Stimulated activated CD4-positive, alpha-beta T cell treated with anti-CD3 and anti-CD28 coated beads, Interleukin-1b, Interleukin-23, amount 100 ng/mL, for 1 hour (primary cell): ENCODE measurements at places on chromosomes 7 and 10.

DNA sequence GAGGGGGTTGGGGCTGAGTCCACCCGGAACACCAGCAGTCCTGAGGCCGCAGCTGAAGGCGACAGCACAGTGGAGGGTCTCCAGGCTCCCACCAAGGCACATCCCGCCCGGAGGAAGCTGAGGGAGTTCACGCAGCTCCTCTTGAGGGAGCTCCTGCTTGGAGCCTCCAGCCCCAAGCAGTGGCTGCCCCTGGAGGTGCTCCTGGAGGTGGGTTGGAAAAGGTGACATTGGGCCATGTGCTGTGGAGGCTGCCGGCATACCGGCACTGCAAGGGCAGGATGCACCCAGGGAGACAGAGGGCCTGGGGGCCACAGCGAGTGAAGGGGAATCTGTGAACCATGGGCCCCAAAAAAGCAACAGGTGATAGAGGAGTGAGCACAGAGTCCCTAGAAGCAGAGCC lies 119.4 kb downstream of the LRRC18 start:
- no peak for DNase-seq

DNA sequence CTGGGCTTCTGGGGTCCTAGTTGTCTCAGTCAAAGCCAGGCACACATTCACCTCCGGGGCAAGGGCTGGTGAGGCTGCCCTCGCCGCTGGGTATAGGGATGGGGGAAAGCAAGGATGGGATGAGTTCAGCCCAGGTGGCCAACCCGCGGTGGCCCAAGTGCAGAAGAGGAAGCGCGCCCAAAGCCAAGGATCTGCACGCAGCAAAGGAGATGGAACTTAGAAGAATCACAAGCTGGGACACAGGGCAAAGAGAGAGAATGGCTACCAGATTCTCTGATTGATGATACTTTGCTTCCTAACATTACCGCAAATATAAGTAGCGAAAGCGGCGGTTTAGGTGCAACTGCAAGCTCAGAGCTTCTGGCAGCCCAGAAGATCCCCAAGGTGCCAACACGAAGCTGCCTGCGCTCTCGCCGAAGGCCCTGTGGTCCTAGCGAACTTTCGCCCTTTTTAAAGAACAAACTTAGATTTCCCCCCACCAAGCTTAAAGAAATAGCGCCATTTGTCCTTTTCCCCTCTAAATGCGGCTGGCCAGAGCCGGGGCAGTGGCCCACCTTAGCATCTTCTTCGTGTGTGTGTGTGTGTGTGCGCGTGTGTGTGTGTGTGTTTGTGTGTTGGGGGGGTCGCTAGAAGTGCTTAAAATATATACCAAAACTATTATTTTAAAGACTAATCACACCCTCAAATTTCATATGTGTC lies 927 bp upstream of the MKX start:
- no peak for DNase-seq

GRCh38 chr7:86164827-86165226 lies 478.9 kb upstream of the GRM3 start:
- DNase-seq = no peak

DNA sequence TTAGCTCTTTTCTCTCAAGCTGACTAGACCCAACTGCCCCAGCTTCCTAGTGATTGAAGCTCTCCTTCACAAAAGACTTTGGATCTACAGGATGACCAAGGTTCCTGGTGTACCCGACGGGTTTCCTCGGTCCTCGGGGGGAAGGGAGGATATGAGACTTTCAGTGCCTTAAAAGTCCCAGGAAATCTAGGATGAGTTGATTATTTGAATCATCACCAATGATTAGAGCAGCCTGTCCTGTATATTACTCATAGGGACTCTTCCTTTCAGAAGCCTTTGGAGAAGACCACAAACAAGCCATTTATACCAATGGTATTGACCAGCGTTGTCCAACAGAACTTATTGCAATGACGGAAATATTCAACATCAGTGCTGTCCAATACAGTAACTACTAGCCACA lies 6.1 kb upstream of the ACTA2 start:
- no peak for DNase-seq

DNA sequence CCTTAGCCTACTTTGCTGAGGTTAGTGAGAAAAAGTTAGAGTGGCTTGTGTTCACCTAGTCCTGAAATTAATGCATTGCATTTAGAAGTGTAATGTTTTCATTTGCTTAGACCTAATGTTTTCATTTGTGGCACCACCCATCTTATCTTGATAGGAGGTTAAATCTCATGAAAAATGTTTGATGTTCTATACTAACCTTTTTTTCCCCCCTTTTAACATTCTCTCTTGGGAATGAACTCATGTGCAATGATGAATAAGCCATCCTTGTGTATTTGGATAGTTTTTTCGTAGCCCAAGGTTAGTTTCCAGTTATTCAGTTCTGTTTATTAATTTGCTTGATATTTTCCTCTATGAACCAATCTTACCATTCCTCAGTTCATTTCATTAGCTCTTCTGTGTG lies 2.8 kb downstream of the FHIP2A start:
- no peak for DNase-seq

GRCh38 chr10:59333701-59334100 lies 28.6 kb downstream of the FAM13C start:
- DNase-seq = no peak

GRCh38 chr10:85067955-85068354 lies 739.6 kb downstream of the CCSER2 start:
- DNase-seq = no peak

DNA sequence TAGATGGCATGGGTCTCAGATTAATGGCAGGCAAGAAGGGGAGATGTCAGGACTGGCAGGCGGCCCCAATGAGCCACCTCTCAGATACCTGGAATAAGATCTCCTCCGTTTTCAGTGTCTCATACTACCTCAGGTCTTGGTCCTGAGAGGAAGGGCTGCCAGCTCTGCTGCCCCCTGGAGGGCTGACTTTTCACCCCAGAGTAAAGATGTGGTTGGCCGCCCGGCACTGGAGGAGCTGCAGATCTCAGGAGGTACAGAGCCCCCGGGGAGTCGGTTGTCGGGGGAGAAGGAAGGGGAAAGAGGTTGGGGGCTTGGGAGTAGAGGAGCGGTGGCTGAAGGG lies 642 bp upstream of the COL13A1 start:
- no peak for DNase-seq

GRCh38 chr10:7666253-7667023 lies at the start of gene ITIH5:
Gene ITIH5, minus strand, starts transcription at chr10:7666966. Its CDS starts 74 bp downstream, at chr10:7666892.
- DNase-seq = no peak

- DNase-seq = no peak
These were observed 8.0 kb downstream of the DMBT1 start for GRCh38 chr10:122568551-122568950.

- DNase-seq = no peak
These were observed 559.6 kb downstream of the GALNT17 start for GRCh38 chr7:71691538-71691937.

- DNase-seq = no peak
These were observed 753.8 kb downstream of the GRID1 start for GRCh38 chr10:85612833-85613232.

DNA sequence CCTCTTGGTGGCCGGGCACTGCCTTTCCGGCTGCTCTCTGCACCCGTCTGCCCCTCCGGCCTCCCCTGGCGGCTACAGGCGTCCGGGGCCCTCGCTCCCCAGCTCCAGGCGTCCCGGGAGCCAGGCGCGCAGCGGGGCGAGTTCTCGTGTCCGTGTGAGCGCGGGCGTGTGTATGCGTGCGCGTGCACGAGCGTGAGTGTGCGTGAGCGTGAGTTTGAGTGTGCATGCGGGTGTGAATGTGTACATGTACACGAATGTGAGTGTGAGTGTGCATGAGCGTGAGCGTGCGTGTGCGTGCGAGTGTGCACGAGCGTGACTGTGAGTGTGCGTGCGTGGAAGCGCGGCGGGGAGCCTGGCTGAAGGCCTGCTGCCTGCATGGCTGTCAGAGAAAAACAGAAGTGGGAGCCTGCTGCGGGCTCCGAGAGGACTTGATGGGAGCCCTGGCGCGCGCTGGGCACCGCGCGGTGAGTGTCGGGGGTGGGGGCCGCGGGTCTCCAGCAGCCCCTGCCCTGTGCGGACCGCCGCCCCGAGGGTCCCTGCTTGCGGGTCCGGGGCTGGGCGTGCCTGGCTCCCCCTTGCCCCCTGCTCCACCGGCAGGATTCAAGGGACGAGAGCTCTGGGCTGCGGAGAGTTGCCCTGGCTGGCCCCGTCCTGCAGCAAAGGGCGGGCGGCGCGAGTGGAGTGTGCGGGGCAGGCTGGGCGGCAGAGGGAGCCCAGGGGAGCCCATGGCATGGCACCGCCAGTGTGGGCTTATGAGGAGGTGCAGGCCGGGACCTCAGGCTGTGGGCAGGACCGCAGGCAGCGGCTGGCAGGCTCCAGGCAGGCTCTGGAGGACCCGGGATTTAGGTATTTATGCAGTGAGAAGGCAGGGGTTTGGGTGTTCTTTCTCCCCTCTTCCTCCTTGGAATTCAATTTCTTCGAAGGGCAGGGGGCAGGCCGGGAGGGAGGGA lies 75.8 kb upstream of the EN2 start:
- no peak for DNase-seq

- DNase-seq = no peak
These were observed 381.8 kb upstream of the SORCS1 start for GRCh38 chr10:107546284-107546683.

DNA sequence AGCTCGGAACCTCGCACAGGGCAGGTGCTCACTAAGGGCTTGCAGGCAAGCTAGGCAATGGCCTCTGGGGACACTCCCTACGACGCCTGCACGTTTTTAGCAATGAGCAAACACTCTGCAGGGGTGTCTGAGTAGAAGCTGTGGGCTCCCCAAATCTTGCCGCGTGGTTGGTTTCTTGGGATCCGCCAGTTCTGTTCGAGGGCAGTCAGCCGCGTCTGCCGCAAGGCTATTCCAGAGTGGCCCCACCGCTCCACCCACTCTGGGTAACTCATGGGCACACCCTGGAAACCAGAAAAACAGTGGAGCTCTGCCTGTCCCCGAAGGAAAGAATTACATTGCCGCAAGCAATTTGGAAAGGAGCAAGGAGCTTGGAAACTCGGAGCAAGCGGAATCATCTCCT lies 189.3 kb upstream of the LYZL2 start:
- no peak for DNase-seq

DNA sequence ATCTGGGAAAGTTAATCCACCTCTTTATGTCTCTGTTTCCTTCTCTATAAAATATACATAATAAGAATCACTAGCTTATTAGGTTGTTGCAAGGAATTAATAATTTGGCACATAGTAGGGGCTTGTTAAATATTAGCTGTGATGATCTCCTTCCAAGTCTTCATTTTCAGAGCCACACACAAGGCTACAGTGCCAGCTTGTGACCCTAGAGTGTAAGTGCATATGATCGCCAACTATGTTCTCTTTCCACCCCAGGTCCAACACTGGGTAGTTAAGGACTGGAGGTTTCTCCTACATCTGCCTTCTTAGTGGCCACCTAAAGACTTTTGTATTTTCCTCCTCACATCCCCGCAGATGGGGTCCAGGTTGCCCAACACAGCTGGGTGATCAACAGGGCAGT lies 17.9 kb upstream of the ACSM6 start:
- DNase-seq = no peak

DNA sequence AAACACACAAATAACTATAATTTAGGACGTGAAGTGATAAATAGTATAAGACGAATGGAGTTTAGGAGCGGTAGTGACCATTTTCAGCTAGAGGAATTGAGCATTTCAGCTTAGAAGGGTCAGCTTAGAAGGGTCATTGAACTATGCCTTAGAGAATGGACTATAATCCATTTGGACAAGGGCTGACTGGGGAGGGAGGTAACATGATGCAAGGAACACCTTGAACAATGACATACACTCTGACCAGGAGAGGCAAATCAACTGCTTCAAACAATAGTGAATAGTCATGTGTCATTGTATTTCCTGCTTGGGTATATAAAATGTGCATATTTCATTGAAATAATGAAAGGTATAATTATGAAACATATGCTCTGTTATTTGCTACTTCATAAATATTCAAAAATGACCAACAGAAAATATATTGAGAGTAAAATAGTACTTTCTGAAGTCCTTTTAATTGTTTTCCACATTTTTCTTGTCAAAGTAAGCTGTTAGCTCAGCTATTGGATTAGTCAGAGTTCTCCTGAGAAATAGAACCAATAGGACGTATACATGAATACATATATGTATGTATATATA lies 40.5 kb upstream of the WASL start:
- no peak for DNase-seq

DNA sequence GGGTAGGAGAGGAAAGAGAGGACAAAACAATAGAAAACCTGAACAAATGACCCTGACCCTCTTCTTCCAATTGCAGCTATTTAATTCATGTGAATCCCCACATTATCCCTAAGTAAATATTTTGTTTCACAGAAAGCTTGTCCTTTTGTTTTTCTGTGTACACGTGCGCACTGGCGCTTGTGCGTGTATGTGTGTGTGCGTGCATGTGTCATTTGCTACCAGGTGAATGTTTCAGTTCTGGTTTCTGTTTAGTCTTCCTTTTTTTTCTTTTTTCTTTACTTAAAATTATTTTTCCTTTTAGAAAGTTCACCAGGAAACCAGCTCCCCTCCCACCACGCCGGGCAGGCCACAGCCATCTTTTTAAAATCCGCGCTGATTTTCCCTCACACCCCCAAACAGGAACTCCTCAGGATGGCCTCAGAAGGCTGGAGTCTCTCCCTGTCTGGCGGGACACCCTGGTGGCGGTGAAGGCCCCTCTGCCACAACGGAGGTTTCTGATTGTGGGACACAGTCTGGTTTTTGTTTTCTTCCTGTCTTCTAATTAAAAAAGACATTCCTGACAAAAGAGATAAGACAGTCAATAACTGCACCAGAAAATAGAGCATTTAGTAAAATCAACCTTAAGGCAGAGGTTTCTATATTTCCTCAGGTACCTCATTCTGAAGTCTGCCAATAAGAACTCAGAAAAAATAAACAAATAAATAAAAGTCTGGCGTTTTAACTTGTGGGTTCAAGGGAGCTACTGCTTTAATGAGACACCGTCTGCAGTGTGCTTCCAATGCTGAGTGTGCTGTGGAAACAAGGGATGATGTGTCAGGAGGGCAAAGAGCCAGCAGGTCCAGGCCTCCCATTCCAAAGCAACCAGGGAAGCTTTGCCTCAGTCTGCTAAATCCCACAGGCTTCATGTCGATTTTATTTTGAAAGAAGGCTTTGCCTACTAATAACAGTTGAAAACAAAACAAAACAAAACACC lies 17.4 kb downstream of the IRF5 start:
- no peak for DNase-seq

GRCh38 chr10:42827201-42827600 lies 44.6 kb downstream of the BMS1 start:
- no peak for DNase-seq

DNA sequence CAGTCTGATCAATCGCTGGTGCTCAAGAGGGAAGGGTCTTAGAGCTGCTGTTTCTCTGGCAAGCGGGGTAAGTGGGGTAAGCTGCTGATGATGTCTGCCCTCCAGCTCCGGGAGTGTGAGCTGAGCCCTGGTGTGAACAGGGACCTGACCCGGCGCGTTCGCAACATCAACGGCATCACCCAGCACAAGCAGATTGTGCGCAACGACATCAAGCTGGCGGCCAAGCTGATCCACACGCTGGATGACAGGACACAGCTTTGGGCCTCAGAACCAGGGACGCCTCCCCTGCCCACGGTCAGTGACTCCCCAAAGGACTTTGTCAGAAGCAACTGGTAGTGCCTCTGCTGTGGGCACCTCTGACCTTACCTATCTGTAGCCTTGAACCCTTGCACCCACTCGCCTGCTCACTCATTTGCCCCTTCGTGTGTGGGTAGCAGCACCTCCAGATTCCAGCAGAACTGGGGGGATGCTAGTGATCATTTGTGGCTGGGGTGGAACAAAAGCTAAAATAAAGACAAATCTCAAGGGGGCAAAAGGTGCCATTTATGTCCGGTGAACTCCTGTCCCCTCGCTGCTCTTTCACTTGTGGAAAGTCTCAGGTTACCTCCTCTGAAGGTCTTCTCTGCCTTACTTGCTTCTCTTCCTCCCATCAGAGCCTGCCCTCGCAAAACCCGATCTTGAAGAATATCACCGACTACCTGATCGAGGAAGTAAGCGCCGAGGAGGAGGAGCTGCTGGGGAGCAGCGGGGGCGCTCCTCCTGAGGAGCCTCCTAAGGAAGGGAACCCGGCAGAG lies 3.2 kb downstream of the UFSP1 start:
- DNase-seq = no peak
